Aortic smooth muscle cell (primary cell): ENCODE measurements at places on chromosomes 7 and 10. TPM values are rescaled to one million over a fixed set of nuclear protein-coding genes. Genes with fewer than 3 reads are reported as not detected.

TMEM106B gene
- total RNA-seq: 50.5 and 80.1 TPM in 2 replicates

BHLHA15 gene
- total RNA-seq: 0.13 and 0.19 TPM in 2 replicates

COL13A1 gene
- total RNA-seq: 6.0 and 14.8 TPM in 2 replicates

GJD4 gene
- total RNA-seq: not detected in 2 replicates

LAMB1 gene
- 549 and 614 TPM in 2 replicates for total RNA-seq
